ENCODE measurements at places on chromosomes 1 and 21. TPM values are rescaled to one million over a fixed set of nuclear protein-coding genes. Genes with fewer than 3 reads are reported as not detected.

GSTM5 gene
- not detected for total RNA-seq

FMO2 gene
- not detected for total RNA-seq

POU3F1 gene
- not detected for total RNA-seq

SOX13 gene
- total RNA-seq, result 19.0 TPM

CHIT1 gene
- not detected for total RNA-seq

AGBL4 gene
- not detected for total RNA-seq

MSH4 gene
- not detected for total RNA-seq

RIPPLY3 gene
- 0.71 TPM for total RNA-seq

PYGO2 gene
- 21.3 TPM for total RNA-seq

TSACC gene
- 3.2 TPM for total RNA-seq

SPRR2B gene
- not detected for total RNA-seq

NIT1 gene
- total RNA-seq, result 30.0 TPM

FCGR3A gene
- not detected for total RNA-seq

INPP5B gene
- total RNA-seq, result 5.0 TPM

TNFAIP8L2 gene
- total RNA-seq, result not detected

KIAA0040 gene
- total RNA-seq, result 0.56 TPM

LRRC7 gene
- not detected for total RNA-seq

COA7 gene
- 21.7 TPM for total RNA-seq

HSD3B1 gene
- total RNA-seq, result not detected

SPTA1 gene
- total RNA-seq, result not detected

ZNF683 gene
- total RNA-seq, result not detected

E2F2 gene
- total RNA-seq, result 3.3 TPM

JAM2 gene
- total RNA-seq, result not detected

RORC gene
- total RNA-seq, result not detected

LMX1A gene
- total RNA-seq, result not detected

TRIM58 gene
- total RNA-seq, result not detected

CRNN gene
- total RNA-seq, result not detected

ZNF678 gene
- total RNA-seq, result 1.8 TPM

OR2M5 gene
- not detected for total RNA-seq

PGLYRP4 gene
- not detected for total RNA-seq

DCST1 gene
- total RNA-seq, result not detected

PDZK1IP1 gene
- total RNA-seq, result 11.2 TPM

BARHL2 gene
- total RNA-seq, result not detected

SLAMF6 gene
- total RNA-seq, result not detected

All from A549 treated with ZK216348 at 1 μM for 4 hours (cell line).